Kidney tubule cell (primary cell): ENCODE measurements at places on chromosomes 4 and X.

GRCh38 chr4:94974773-94975172 lies 217.0 kb downstream of the BMPR1B start:
- peak; percentile 34 for DNase-seq

GRCh38 chrX:39815631-39816030 lies 282.1 kb downstream of the BCOR start:
- peak; percentile 50 for DNase-seq

- DNase-seq: peak; percentile 59
Measured at GRCh38 chr4:100590325-100590724, 72.5 kb upstream of the EMCN start.

- DNase-seq: no peak
Measured at GRCh38 chrX:46117234-46117633, 428.0 kb downstream of the ZNF674 start.

- no peak for DNase-seq
Measured at GRCh38 chr4:45102716-45103115, 376.4 kb upstream of the GNPDA2 start.

- DNase-seq: peak; percentile 81
Measured at GRCh38 chrX:49165901-49166881, 3.6 kb downstream of the MAGIX start.

DNA sequence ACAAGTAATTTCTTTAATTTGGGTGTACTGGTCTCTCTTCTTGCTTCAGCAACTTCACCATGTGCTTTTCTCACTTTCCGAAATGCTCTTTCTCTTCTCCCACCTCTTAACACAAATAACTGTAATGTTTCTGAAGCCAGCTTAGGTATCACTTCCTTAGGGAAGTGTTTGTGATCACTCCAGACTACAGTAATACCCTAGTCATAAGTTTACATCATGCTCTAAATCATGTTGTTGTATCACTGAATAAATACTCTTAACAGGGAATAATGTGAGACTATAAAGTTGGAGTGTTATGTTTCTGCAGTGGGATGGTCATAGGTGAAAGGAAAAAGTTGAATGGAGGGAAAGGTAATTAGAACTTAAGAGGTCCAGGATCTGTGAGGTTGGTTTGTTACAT lies 712.3 kb downstream of the C4orf33 start:
- DNase-seq: no peak

GRCh38 chrX:123184866-123185276 lies 793 bp downstream of the GRIA3 start:
- peak; percentile 26 for DNase-seq

- no peak for DNase-seq
Measured at GRCh38 chr4:173381610-173382009, 10.9 kb downstream of the SAP30 start.

DNA sequence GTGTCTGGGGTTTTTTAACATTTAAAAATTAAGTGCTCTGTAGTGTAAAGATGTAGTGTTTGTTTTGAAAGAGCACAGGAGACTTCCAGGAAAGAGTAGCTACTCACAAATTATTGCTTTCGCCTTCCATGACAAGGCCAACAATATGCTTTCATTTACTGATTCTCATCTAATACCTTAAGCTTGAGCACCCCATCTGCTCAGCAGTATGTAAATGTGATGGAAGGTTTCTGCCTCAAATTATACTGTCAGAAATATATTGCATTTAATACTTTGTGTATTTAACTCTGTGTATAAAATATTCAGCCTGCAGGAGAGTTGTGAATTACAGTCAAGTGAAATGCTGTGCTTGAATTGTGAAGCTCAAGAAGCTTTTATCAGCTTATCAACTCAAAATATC lies 296.3 kb upstream of the ATOH1 start:
- no peak for DNase-seq

DNA sequence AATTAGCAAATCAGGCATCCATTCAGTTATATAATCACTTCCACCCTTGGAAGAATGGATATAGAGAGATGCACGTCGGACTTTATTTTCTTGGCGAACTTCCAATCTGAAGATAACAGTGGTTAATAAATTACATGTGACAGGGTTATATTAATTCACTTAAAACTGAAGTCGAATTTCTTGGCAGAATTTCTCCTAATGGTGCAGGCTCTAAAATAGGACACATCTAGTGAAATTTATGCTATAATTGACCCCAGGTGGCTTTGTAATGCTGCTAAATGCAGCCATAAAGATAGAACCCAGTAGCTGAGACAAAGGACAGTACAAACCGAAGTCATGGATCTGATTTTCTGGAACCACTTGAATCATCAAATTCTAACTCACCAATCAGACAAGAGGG lies 20.8 kb upstream of the SLC10A4 start:
- no peak for DNase-seq

DNA sequence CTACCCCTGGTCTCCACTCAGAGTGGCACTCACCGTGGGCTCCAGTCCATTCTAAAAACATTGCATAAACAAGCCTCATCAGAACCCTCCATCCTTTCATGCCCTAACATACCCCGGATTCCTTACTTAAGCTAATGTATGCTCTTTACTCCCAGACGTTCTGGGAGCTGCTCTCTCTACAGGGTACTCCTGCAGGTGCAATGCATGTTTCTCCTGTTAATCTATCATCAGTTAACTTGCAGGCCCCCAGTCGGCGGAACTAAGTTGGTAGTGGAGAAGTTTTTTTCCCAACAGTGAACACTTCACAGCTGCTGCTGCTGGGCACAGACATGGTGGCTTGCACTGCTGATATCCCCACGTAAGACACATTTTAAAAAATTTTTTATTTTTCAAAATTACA lies 161.6 kb upstream of the FAT1 start:
- peak; percentile 38 for DNase-seq

- no peak for DNase-seq
Measured at GRCh38 chr4:52507774-52508173, 151.3 kb downstream of the USP46 start.

DNA sequence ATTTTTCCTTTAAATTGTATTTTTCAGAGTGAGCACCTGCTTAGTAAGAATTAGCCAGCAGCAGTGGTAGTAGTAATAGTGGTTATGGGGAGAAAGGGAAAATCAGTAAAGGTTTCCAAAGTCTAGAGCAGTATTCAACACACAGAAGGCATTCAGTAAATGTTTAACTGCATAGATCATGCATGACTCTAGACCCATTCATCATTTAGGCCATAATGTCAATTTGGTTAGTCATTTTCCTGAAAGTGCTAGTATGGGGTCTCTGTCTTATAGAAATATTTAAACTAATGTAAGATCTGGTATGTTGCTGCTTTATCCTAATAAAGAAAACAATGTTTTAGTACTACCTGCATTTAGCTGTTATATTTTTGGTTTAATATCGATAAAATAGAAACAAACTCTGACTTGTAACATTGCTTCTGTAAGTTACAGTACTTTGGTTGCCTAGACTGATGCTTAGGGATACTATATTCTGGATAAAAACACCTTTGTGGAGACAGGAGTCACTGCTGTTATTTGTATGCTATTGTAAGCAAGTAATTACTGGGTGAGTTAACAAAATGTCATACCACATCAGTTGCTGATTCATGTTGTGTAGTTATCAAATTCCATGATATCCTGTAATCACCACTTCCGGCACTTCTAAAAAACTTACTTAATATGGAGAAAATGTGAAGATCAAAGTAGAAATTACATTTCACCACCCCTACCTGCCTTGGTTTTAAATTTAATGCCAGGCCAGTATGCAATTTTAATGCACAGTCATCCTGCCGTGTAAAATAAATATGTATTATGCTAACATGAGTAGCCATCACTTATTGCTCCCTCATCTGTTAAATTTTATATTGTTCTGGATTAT lies 115.8 kb upstream of the BMPR1B start:
- DNase-seq: peak; percentile 90

DNA sequence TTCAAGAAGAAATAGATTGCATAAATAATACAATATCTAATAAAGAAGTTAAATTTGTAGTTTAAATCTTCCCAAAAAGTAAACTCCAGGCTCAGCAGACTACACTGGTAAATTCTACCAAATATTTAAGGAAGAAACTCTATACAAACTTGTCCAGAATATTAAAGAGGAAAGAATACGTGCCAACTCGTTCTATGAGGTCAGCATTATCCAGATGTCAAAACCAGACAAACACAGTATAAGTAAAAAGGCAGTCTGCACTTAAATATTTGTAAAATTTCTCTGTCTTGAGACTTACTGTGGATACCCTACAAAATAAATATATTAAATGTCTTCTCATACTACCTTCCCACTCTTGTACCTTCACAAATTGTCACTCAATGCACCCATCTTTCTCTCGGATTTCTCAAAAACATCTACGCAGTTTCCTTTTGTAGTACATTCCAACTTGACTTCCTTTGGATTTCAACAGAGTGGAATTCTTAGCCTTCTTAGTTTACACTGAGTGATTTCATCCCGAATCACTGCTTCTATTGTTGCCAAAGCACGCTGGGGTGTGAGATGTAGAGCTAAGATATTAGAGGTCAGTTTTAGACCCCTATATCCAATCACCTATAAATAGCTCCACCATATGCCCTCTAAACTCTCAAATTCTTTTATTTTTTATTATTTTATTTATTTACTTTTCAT lies 71.6 kb upstream of the MAB21L2 start:
- peak; percentile 66 for DNase-seq

- DNase-seq: peak; percentile 31
Measured at GRCh38 chr4:184232202-184232601, 14.5 kb upstream of the ENPP6 start.

DNA sequence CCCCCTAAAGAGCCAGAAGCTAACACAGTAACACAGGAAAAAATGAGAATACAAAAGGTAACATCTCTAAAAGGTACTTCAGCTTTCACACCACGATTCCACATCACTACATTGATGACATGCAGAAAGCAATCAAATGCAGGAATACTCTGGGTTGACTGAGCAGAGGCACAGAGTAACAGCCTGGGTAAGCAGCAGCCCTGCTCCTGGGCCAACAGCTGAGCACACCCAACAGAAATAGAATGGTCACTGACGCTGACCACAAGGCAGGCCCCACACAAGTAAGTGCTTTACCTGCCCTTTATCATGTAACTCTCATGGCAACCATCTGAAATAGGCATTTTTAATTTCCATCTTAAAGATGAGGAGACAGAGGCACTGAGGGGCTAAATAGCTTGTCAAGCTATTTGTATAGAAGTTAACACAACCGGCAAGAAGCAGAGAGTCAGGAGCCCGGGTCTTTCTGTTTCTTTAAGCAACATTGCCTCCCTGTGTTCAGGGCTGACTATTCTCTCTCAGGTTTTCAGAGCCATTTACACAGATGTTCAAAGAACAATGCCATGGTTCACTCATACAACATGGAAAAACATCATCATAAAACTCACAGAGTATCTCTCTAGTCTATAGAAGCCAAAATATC lies 168.9 kb downstream of the ZNF674 start:
- peak; percentile 70 for DNase-seq

DNA sequence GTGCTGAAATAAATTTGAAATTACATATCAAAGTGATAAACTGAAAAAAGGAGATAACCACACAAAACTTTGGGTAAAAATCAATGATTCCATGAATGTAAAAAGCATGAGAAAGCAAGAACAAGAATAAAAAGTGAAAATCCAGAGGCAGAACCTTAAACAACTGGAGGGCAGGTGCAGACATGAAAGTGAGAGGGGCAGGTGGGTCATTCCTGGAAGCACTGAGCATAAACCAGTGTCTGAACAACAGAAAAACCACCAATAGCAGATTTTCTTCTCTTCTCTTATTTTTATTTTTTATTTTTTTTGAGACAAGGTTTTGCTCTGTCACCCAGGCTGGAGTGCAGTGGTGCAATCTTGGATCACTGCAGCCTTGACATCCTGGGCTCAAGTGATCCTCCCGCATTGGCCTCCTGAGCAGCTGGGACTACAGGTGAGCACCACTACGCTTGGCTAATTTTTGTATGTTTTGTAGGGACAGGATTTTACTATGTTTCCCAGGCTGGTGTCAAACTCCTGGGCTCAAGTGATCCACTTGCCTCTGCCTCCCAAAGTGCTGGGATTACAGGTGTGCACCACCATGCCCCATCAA lies 46.8 kb upstream of the GPR78 start:
- DNase-seq: no peak

DNA sequence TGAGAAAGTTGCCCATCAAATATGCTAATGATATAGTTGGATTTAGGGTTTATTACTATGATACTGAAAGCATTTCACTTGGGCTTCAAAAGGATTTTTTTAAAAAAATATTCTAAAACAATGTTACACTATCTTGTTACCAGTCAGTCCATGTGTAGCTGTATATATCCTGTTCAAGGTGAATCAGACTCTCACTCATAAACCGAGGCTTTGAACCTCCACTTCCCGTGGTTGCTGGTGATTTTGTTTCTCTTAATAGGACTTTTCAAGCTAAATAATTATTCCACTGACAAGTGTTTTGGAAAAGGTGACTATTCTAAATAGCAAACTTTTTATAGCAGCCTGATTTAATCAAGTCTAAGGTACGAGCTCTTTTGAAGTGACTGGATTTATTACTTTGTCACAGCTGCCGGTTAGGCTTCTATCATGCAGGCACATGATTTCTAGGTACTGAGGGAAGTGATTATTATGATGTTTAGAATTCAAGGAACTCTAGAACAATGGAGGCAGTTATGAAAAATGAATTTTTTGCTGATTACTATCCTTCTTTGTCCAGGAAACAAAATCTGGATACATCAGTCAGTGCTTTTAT lies 287.7 kb downstream of the KCTD8 start:
- DNase-seq: no peak

DNA sequence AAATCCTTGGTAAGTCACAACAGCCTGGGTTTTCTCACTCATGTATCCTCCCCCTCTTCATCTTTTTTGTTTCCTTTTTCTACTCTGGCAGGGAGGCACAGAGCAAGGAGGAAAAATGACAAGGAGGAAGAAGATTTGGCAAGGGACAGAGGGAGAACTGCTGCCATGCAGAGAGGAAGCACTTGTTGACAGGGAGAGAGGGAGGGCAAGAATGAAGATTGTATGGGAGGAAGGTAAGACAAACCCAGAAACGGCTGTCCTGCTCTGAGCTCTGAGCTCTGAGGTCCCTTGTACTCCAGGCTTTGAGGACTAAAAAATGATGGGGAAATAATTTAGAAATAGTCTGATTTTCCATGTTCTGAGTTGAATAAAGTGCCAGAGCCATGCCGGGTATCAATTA lies 123.9 kb downstream of the DCHS2 start:
- no peak for DNase-seq

GRCh38 chrX:137034508-137034872 lies 695 bp upstream of the GPR101 start:
- no peak for DNase-seq

- DNase-seq: no peak
Measured at GRCh38 chr4:179539641-179540040, 2097.4 kb upstream of the AGA start.

DNA sequence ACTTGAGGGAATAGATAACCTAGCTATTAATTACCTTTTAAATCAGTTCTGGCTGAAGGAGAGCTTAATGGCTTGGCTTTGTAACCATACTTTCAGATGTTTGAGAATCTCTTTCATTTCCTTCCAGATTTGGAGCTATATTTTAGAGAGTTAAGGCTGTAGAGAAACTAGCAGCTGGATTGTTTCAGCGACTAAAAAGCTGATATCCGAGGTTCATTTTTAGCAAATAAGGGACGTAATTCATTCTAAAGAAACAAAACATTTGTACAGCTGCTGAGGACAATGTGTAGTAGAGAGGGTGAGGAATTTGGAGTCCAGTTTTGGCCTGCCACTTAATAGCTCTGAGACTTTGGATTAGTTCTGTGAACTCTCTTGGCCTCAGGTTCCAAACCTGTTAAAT lies 12.2 kb downstream of the OSTC start:
- no peak for DNase-seq
